Hematopoietic multipotent progenitor cell (in vitro differentiated cells): ENCODE measurements at places on chromosomes 6 and 20.
A peak's percentile ranks its signal among the peaks of the same experiment; 100 is the strongest.

DNA sequence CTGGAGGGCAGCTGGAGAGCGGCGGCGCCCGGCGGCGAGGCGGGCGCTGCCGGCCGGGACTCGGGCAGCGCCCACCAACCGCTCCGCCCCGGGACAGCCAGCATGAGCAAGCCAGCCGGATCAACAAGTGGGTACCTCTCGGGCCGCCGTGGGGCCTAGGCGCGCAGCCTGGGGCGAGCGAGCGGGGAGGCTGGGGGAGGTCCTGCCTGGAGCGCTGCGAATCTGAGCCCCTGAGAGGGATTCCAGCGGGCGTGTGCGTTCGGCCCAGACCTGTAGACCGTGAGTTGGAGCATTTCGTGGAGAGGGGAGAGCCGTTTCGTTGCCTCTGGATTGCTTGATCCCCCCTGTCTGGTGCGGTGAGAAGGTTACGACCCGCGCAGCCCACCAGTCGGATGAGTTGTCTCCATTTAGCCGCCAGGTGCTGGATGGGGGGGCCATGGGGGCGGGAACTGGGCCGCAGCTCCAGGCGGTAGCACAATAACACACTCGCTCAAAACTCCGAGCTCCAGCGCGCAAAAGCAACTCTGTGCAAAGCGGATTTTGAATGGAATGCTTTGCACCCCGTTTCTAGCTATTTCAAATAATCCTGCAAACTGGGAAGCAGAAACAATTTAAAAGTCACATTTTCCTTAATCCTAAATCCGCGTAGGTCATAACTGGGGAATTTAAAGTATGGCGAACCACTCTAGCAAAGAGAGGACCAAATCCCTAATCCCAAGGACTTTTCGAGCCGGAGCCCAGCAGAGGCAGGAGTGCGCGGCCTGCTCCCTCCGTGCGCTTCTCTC lies 1.0 kb downstream of the NR2E1 start:
- no peak for DNase-seq

DNA sequence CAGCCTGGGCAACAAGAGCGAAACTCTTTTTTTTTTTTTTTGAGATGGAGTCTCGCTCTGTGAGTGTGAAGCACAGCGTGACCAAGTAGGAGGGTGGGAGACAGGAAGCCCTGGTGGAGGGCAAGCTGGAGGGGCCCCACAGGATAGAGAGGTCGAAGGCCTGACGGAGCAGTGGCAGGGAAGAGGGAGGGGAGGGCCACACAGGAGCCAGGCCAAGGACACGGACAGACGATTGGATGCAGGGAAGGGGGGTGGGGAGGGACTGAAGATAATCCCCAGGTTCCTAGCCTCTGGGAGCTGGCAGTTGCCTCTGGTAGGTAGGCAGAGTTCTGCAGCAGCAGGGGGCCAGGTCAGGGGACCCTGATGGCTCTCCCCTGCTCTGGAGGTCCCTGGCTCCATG lies 10.8 kb upstream of the GUCA1A start:
- DNase-seq: no peak

DNA sequence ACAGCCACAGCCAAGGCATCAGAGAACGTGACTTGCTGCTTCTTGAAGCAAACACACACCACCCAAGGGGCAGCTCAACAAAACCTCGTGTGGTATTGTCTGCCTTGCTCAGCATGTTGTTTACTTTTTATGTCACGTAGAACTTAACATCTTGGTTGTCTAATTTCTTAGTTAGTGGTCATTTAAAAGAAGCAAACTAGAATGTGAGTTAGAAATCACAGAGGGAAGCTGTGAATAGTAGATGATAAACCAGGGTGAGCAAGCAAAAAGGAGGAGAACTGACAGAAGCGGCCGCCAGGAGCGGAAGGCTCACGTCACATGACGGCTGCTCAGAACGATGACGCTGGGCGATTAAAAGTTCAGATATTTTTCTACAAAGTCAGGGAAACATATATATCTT lies 51.5 kb upstream of the KIF25 start:
- no peak for DNase-seq

DNA sequence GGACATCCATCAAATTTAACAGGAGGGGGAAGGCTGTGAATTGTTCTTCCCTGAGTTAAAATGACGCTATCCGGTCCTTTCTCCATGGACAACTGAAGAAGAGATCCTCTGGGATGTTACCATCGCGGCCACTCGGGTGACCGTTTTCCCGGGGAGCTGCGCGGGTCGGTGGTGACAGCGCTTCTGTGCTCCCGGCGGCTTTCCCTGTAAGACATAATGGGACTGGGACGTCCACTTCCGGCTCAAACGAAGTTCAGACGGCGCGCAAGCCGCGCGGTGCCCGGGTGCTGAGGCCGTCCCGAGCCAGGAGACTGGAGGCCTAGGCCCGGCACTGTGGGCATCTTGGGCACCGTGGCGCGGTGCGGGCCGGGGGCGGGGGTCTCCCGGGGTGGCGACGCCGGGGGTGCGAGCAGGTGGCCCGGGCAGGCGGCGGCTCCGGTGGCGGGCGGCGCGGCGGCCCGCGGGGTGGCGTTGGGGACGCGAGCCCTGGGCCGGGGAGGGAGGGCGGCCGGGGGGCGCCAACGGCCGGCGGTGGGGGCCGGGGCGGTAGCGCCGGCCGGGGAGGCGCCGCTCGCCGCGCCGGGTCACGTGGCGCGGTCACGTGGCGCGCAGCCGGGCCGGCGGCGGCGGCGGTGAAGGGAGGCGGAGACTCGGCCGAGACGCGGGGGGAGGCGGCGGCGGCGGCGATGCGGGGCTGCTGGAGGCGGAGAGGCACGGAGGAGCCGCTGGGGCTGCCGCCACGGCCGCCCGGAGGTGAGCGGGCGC lies 63.6 kb downstream of the GTF2H5 start:
- peak; percentile 65 for DNase-seq

GRCh38 chr20:7540923-7541322 lies 399.3 kb downstream of the HAO1 start:
- DNase-seq: no peak

- no peak for DNase-seq
Measured at GRCh38 chr6:143200167-143200770, 139.6 kb downstream of the AIG1 start.

GRCh38 chr6:140537211-140537610 lies 1162.8 kb upstream of the CITED2 start:
- DNase-seq: no peak

- no peak for DNase-seq
Measured at GRCh38 chr6:163588220-163588919, 173.9 kb downstream of the QKI start.

- peak; percentile 19 for DNase-seq
Measured at GRCh38 chr6:166540631-166541331, 45.7 kb downstream of the RAMACL start.

DNA sequence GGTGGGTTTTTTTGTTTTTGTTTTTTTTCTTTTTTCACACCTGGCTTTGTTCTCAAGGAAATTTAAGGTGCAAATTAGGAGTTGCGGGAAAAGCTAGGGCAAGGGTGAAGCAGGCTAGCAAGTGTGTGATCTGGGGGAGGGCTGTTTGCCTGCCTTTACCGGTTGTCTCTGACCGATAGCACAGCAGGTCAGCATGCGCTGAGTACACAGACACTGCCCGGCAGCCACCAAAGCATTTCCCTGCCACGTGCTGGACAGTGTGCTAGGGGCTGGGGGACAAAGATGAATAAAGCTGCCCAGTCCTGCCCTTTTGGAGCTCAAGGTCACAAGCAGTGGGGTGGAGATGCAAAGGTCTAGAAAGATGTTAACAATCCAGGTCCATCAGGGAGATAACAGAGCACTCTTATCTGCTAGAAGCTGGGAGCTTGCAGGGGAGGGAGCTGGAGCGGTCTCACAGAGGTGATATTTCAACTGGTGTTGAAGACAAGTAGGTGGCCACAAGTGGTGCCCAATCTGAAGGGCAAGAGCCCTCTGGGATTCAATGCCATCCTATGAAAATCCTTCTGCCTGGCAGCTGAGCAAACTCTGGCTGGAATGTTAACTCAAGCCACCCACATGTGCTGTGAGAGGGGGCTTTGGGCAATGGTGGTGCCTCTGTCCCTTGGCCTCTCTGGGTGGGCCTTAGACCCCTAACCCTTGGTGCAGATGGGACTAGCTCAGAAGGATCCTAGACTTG lies 24.5 kb downstream of the TTBK1 start:
- no peak for DNase-seq

DNA sequence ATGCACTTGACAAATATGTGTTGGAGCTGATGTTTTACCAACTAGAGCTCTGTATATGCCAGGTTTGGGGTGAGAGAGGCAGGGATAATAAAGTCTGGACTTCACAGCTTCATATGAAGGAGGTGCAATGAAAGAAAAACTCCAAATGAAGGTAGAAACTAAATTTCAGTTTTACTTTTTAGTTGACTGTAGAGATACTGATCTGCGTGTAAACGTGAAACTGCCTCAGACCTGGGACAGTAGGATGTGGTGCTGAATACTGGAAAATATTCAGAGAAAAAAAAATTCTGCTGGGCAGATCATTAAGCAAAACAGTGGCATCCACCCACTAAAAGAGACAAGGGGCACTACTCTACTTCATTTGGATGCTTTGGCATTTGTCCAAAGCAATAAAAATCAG lies 94.5 kb downstream of the BACH2 start:
- no peak for DNase-seq

- no peak for DNase-seq
Measured at GRCh38 chr20:56299362-56299761, 50.8 kb downstream of the MC3R start.

DNA sequence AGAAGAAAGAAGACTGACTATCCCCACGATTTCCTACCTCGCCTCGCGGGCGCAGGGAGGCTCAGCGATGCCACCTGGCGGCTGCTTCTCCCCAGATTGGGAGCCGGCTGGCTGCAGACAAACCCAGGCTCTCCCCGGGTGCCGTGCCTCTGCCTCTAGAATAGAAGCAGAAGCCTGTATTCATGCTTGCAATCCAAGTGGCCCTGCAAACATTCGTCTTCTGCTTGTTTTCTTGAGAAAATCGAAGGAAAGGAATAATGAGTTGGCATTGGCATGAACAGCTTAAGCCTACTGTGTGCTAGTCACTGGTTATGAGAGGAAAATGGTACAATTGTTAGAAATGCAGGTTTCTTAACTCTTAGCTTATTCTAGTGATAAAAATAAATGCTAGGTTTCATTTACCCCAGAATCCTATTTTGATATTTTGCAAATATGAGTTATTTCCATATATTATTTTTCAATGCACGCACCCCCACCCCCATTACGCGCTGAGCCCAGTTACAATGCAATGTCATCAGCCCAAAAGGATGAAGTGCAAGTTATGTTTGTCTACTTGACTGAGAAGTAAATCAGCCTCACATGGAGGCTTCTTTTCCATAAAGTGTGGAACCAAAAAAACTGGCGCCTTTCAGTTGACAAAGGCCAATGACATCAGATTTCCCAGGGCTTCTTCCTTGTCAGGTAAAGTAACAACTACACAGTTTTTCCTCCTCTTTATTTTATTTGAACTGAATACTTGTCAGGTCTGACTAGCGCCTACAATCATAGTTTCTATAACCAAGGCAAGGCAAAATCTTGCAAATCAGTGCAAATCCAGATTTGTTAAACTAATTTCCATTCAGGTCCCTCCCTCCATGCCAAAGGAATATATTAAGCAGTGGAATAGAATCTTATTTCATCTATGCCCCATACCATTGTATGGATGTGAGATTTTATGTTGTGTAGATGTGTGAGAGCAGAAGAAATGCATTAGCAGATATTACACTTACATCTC lies 3.9 kb upstream of the SOX4 start:
- peak; percentile 92 for DNase-seq

DNA sequence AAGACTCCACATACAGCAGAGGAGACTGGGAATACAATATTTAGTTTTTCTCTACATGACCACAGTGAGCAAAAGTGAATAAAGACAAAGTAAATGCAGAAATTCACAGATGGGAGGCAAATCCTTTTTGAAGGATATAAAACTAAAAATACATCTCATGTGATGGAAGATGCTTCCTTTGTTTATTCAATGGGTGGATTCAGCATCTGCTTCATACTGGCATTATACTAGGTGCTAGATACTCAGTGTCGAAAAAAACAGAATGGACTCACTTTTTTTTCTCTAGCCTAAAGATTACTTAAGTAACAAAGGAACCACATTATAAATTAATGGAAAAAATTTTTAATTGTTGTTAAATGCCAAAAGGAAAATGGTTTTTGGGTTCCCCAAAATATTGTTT lies 216.2 kb downstream of the TRDN start:
- no peak for DNase-seq
